ENCODE measurements at places on chromosomes 7 and 10. TPM values are rescaled to one million over a fixed set of nuclear protein-coding genes. Genes with fewer than 3 reads are reported as not detected.

The ABCB8 gene
- 48.4 TPM for total RNA-seq

The WASL gene
- 5.1 TPM for total RNA-seq

DNA sequence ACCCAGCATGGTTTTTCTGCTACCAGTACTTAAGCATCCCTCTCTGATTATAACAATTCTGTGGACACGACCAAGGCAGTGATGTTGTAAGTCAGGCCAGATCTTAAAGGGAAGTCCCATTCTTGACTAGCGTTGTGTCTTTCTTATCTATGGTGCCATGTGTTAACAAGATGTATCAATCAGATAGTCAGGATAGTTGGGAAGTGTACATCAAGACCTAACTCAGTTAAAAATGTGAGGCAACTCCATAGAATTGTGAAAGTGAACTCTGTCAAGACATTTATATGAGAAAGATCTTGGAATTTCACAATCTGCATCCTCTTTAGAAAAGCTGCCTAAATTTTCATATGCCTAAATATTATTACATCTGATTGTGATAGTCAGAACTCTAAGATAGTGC, 341.7 kb upstream of the SEMA3D start:
- no peaks in the 10 kb centered on the region for H3K27me3 ChIP-seq
- no peak overlapping the region for H3K27ac ChIP-seq

- H3K4me1 ChIP-seq: no peaks in the 10 kb centered on the region
- no peak overlapping the region for H3K4me3 ChIP-seq
- H3K27ac ChIP-seq: no peak overlapping the region
- peaks cover 5% of the 10 kb centered on the region for H3K27me3 ChIP-seq
Observed at GRCh38 chr10:131749767-131750142, 151.1 kb upstream of the PPP2R2D start.

- H3K36me3 ChIP-seq: no peaks in the 10 kb centered on the region
- H3K27me3 ChIP-seq: peaks cover 1% of the 10 kb centered on the region
- no peaks in the 10 kb centered on the region for H3K4me1 ChIP-seq
- no peak overlapping the region for H3K27ac ChIP-seq
- H3K4me3 ChIP-seq: no peak overlapping the region
Observed at GRCh38 chr7:103764901-103765300, 224.6 kb downstream of the RELN start.
